ENCODE measurements at places on chromosomes 6 and 20.
A peak's percentile ranks its signal among the peaks of the same experiment; 100 is the strongest.

GRCh38 chr6:1641343-1641885 is 31.7 kb downstream of the FOXC1 start:
- no peak for DNase-seq

GRCh38 chr6:150875841-150876240 is 10.3 kb downstream of the MTHFD1L start:
- no peak for DNase-seq

DNA sequence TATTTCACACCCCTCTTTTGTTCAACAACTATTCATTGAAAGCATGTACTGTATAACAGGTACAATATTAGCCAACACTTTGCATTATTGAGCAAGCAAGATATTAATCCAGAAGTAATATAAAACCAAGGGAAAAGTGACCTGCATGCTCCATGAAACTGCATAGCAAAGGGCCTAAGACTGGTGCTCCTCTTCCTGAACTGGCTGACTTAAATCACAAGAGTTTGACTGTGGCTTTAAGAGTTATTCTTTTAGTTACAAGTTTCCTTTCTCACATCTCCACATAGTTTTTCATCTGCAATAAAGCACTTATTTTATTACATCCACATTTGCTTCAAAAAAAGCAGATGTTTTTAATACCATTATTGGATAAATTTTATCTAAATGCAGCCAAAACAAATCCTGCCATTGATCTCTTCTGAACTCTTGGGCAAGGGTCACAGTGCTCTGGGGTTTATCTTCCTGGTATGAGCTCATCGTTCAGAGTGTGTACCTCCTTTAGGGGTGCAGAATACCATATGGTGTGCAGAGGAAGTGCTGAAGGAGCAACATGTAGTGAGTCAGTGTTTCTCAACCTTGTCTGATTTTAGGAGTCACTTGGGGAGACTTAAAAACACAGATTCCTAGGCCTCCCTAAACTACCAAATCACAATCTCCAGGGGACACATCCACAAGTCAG is 1225.9 kb upstream of the MAP3K7 start:
- DNase-seq = no peak

DNA sequence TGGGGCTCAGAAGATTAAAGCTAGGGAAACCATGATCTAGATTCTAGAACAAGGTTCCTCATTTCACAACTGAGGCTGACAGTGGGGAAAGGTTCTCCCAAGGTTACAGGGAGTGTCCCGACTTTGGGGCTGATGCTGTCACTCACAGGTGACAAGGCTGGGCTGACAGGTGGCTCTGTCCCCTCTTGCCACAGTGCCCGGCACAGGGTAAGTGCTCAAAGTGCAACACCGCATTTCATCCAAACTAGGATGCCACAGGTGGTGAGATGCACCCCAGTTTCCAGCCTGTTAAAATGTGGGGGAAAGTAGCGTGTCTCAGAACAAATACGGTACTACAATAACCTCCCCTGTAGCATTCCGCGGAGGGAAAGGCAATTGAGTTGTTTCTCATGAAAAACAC is 7.8 kb downstream of the ZBP1 start:
- no peak for DNase-seq

- no peak for DNase-seq
Observed at GRCh38 chr20:13990465-13990864, at the start of gene SEL1L2. Gene SEL1L2, minus strand, starts transcription at chr20:13990614. Its CDS starts 80 bp downstream, at chr20:13990534.

DNA sequence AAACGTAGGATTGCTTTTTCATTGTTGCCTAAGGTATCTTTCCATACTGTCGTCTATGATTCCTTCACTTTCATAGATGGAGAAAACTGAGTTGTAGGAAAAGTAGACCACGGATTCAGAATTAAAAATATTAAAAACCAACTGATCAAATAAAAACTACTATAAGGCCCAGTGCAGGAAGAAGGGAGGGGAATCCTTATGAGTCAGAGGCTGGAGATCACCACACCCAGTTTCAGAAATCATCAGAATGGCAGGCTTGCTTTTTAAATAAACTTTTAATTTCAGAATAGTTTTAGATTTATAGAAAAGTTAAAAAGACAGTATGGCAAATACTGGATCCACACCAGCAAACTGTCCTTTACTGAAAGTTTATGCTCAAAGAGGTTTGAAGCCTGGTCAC is 32.0 kb upstream of the POPDC3 start:
- no peak for DNase-seq

DNA sequence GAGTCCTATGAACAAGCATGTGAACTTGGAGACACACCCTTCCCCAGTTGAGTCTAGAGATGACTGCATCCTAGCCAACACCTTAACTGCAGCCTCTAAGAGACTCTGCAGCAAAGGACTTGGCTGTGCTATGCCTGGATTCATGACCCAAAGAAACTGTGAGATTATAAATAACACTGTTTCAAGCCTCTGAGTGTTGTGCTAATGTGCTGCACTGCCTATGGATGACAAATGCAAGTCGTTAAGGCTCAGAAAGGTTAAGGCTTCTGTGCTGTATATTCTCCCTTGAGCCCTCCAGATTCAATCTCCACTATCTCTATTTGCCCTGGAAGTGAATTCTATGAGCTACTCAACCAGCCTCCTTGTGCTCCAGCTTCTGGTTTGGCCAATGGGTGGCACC is 116.5 kb upstream of the CBLN4 start:
- DNase-seq = no peak

DNA sequence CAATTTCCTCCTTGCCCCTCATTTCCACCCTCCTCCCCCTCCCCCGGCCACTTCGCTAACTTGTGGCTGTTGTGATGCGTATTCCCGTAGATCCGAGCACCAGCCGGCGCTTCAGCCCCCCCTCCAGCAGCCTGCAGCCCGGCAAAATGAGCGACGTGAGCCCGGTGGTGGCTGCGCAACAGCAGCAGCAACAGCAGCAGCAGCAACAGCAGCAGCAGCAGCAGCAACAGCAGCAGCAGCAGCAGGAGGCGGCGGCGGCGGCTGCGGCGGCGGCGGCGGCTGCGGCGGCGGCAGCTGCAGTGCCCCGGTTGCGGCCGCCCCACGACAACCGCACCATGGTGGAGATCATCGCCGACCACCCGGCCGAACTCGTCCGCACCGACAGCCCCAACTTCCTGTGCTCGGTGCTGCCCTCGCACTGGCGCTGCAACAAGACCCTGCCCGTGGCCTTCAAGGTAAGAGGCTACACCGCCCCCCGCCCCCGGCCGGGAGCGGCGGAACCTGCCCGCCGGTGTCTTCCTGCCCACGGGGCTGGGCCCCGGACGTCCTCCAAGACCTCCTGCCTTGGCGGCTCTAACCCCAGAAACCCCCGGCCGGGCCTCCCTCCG is 44.9 kb upstream of the SUPT3H start:
- DNase-seq = peak; percentile 34

- DNase-seq = no peak
Observed at GRCh38 chr20:46350986-46351267, 42.6 kb upstream of the CDH22 start.

- DNase-seq = no peak
Observed at GRCh38 chr20:38866265-38867061, 59.8 kb upstream of the FAM83D start.

GRCh38 chr6:155561257-155561965 is 105.8 kb upstream of the NOX3 start:
- DNase-seq = no peak

DNA sequence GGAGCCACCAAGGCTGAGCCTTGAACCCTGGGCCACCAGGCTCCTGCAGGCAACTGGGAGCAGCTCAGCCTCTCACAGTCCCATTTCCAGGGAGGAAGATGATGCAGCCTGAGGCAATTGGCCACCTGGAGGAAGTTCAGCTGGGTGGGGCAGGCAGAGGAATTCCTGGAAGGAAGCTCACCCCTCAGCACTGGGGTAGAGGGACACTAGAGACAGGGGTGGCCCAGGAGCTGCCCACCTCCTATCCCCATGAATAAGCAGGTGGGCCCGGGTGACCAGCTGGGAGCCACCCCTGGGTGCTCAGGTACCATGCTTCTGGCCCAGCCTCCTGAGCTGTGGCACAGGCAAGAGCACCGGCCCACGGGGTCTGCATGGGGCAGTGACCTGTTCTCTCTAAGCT is 3.6 kb upstream of the HSPA12B start:
- DNase-seq = no peak

- DNase-seq = no peak
Observed at GRCh38 chr20:59482351-59483187, 121.8 kb upstream of the PHACTR3 start.

DNA sequence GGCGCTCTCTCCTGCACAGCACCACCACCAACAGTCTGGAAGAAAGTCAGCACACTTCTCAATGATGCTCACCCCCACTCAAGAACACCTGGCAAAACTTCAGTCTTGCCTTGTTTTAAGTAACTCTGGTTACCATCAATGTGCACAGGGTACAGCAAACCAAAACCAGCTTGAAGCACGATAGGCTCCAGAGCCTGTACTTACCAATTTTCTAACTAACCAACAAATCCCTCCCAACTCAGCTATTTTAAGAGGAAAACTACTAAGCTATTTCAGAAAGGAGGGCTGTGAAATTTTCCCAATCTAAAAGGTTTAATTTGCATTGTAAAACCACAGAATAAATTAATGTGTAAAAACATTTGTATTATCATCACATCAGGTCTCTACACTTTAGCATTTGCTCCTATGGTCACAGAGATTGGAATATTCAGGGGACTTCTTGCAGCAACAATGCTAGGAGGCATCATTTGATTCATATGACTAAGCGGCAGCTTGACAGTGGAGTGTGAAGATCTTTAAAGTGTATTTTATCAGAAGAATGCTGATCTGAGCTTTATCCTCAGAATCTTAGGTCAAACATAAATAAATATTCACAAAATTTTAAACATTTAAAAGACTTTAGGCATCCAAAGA is 82.8 kb downstream of the RALGAPA2 start:
- no peak for DNase-seq

DNA sequence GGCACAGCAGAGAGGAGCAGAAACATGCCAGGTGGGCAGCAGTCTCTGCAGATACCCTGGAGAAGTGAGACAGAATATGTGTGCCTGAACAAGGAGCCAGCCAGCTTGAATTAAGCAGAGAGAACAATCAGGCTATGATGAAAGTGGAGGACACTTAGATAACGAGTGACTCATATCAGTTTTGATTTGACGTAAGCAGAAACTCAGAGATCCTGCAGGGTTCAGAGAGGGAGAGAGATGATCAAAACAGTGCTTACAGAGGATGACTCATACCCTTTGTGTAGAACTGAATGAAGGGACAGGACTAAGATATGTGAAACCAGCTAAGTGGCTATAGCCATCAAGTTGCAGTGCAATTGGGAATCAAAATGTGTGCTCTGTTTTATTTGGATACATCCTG is 300.7 kb downstream of the TENT5A start:
- no peak for DNase-seq

DNA sequence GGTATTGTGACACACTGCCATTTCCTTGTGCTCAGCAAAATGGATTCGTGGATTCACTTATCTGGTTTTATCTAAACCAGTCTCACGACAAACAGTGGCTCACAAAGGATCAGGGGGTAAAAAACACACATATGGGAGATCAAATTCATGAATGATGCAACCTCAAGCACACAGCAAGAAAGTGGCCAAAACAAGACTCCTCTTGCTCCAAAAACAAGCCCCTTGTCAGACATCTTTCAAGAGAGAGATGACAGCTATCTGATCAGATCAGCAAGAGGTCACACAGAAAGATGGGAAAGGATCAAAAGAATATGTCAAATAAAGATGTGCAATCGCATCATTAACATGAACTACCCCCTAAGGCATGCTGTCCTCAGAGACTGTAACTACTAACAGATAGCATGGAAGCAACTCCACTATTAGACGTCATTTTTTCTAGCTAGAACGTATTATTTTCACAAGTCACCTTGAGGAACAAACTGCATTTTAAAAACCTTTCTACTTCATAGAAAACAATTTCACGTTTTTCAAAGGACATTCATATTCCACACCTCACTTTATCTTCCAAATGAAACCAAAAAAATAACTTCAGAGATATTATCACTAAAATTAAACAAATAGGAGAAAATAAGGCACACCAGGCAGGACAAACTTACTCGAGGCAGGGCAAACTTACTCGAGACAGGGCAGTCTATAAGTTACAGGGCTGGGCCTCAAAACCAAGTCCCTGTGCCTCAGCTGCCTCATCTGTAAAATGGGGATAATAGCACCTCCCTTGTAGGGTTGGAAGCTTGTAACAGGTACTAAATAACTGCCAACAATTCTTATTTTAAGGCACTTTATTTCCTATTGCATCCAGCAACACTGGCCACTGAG is 122.3 kb downstream of the PREX1 start:
- no peak for DNase-seq

DNA sequence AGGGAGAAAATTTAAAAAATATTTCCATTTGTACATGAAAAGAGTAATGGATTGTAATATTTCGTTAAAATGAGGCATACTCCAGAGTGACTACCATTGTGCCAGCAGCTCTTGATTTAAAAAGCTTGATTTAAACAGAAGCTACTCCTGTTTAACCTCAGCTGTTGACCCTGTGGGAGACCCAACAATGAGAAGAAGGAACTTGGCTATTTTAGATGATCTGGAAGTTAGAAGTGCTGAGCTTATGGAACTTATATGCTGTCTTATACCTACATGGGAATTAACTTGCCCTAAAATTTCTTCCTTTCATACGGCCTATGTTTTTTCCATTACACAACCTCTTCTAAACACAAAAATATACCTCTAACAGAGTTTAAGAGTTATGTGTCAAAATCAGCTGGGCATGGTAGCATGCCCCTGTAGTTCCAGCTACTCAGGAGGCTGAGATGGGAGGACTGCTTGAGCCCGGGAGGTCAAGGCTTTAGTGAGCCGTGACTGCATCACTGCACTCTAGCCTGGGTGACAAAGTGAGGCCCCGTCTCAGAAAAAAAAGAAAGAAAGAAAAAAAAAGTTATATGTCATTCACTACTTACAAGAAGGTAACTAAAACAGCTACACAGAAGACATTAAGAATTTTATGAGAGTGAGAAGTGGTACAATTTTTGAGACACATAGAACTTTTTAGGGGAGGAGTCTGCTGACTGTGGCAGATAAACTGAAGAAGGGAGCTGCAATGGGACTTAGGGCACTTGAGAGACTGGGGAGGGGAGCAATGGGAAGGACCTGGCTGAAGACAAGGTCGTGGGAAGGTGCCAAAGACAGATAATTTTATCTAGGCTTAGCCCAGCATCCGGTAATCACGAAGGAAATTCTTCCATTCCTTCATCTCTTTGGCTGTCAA is 139.9 kb downstream of the MYB start:
- no peak for DNase-seq

GRCh38 chr6:26382121-26382520 is 787 bp upstream of the BTN2A2 start:
- no peak for DNase-seq

GRCh38 chr20:55057779-55058415 is 582.5 kb downstream of the DOK5 start:
- no peak for DNase-seq

DNA sequence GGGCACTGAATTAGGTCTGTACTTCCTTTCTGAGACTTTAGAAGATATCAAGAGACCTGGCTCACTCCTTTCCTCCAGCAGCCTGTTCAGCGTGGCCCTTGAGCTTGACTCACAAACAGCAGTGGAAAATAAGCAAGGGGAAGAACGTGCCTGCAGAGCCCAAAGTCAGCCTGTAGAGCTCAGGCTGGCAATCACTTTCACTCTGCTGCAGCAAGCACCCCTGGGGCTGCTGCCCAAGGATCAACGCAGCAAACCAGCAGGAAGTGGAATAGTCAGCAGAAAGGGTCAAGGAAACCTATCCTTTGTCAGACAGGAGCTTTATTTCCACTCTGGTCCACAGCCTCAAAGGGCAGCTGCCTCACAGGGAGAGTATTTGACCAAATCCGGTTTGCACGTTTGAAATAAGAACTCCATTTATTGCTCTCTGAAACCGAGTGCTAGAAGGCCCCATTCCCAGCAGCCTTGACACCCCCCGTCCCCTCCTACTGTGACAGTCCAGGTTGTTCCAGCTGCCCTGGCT is 77.4 kb downstream of the PRDM1 start:
- no peak for DNase-seq

- no peak for DNase-seq
Observed at GRCh38 chr6:8013763-8014162, 50.4 kb downstream of the BLOC1S5 start.

All from stimulated activated CD4-positive, alpha-beta T cell treated with anti-CD3 and anti-CD28 coated beads, Interleukin-15, amount 100 ng/mL, for 1 hour (primary cell).